ENCODE measurements at places on chromosomes 3 and 15.

DNA sequence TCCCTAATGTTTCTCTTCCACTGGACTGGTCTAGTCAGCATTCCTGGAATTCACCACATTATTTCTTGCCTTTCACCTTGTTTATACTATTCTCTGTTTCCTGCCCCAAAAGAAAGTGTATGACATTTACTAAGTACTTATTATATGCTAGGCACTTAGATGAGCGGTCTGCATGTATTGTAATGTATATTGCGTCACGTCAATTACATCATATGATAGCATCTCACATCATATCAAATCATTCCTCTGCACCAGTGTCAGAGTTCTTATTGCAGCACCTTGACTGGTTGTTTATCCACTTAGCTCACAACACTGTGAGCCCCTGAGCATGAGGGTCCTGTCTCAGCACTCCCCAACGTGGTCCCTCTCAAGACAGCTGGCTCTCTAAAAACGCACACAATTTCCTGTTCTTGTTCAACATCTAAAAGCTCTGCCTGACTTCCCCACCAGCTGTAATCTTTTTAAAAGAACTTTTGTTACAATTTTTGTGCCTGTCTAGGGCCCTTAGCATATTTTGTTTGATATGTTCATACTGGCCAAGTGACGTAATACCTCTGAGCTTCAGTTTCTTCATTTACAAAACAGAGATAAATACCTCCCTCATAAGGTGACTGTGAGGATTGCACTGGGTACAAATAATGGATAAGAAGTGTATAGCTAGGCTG, 58.8 kb downstream of the ARHGAP31 start:
- DNase-seq = peak; percentile 42

- DNase-seq = no peak
These were observed 158.1 kb upstream of the UBE3A start for GRCh38 chr15:25596644-25597562.

GRCh38 chr3:130659911-130660310, 86.7 kb downstream of the PIK3R4 start:
- DNase-seq = no peak

- no peak for DNase-seq
These were observed 201.5 kb downstream of the UACA start for GRCh38 chr15:70561885-70562284.

DNA sequence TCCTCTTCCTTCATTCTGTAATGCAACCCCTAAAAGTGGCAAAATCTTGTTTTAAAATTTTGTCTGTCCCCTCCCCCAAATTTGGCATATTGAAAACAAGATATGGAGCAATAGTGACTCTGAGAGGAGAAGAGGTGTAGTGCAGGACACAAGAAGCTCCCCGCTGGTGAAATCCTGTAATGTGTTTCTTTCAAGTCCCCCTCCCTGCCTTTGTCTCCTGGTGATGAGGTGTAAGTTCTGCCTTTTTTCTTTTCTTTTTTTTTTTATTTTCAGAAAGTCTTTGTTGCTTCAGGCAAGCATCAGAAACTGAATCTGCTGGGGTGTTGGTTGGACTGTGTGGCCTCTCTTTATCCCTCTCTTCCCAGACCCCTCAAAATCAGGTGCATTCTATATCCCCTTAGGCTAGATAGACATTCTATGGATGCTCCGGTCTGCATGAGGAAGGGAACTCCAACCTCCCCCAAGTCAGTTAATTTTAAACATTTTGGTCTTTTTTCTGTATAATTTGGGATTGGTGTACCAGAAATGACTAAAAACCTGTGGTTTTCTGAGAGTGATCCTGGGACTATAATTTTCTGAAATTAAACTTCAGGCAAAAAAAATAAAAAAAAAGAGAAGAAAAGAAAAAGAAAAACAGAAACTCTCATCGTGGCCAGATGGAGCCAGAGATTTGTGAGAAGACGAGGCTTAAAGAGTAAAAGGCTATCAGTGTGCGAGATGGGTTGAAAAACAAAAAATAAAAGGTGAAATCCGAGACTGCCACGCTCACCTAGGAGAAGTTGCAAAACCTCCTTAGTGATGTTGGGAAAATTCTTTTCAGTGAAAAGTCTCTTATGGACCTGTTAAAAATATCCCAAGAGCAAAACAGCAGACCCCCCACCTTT, 21.4 kb downstream of the ACKR2 start:
- no peak for DNase-seq

DNA sequence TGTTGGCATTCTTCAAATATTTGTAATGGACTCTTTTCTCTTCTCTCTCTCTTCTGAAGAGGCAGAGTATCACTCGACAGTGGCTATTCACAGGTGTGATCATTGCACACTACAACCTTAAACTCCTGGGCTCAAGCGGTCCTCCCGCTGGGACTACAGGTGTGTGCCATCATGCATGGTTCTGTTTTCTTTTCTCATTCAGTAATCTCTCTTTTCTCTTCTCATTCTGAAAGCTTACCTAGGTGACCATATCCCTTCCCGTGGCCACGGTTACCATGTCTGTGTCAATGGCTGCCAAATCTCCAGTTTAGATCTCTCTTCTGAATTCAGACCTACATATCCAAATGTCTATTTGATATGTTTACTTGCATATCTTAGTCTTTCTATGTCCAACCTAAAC, 96.3 kb downstream of the SOX2 start:
- no peak for DNase-seq

- DNase-seq = no peak
These were observed 32.9 kb downstream of the DNAJB8 start for GRCh38 chr3:128433837-128434165.

DNA sequence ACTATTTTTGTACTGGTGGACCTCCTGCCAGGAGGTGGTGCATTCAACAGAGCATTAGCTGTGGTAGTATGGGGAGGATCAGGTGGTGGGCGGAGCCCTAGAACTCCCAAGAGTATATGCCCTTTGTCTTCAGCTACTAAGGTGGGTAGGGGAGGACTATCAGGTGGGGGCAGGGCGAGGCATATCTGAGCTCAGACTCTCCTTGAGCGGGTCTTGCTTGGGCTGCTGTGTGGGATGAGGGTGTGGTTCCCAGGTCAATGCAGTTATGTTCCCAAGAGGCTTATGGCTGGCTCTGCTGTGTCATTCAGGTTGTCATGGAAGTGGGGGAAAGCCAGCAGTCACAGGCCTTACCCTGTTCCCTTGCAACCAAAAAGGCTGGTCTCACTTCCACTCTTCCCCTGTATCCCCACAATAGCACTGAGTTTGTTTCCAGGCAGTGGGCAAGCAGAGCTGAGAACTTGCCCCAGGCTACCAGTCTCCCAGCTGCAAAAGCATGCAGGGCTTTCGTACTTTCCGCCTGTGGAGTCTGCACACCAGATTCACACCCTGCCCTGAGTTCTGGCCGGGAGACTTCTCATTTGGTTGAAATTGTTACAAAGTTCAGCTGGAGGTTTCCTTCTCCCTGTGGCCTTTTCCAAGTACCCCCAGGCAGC, 93.7 kb upstream of the DPPA4 start:
- DNase-seq = no peak

GRCh38 chr3:189966843-189967242, 153.9 kb downstream of the P3H2 start:
- no peak for DNase-seq

DNA sequence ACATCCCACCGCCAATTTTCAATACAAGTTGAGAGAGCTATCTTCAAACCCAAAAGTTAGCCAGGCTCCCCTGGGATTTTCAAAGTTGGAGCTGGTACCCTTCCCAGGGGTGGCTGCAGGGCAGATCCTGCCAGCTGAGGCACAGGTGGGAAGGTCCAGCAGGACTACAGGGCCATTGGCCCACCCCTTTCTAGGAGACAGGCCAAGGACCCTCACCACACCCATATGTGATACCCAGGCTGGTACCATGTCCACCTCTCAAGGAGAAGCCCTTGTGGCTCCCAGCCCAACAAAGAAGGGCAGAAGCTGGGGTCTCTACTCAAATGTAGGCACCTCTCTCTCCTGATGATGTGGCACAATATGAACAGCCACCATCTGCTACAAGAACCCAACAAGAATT, 8.0 kb downstream of the POC1A start:
- no peak for DNase-seq

DNA sequence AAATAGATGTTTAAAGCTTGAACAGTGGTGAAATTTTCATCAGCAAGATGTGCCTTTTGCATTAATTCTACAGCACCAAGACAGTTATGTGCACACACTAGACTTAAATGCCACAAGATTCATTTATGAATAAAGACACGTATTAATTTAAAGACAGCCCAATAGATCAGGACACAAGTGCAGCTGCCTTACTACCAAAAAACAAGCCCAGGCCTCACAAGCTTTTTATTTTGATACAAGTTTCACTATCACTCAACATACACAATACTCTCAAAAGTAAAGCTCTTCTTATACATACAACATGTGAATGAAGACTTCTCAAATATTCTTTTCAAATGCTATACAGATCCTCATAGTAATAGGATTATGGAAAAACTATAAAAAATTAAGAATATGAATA, 2.4 kb downstream of the ACAP2 start:
- no peak for DNase-seq

DNA sequence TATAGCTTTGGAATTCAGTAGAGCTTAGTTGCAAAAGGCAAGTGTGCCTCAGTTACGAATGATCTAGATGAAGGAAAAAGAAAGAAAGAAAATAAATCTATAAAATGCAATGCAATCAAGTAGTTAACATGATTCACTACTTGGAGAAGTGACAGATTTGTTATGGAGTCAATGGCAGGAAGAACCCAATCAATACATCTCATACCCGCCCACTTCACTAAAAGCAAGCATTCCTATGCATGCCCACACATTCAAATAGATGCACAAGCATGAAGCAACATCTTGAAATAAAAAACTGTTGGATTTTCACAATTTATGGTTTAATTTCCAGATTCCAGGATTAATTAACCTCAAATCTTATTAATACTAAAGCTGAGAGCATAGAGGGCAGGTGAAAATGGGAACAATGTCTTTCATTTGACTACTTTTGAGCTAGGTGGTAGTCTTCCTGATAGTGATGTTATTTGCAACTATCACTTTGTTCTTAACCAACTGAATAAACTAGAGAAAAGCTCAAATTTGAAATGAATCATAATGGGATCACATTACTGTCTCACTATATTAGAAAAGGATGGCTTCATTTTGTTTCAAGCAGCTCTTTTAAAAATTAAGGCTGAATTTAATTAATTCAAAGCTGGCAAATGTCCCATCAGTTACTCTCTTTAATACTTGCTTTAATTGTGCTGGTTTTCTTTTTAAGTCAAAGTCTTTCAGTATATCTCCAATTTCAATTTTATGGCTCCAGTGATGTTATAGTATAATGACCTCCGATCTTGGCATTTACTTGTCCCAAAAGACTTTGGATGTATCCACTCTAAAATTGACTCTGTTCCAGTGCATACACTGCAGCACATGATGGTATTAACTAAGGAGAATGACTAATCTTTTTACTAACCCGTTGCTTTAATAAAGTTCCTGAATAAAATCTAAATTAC, 46.7 kb upstream of the CCDC50 start:
- no peak for DNase-seq
